ENCODE measurements at places on chromosomes 6 and 20. TPM values are rescaled to one million over a fixed set of nuclear protein-coding genes. Genes with fewer than 3 reads are reported as not detected.

The FAM184A gene
- total RNA-seq = 2.7 TPM

The CCN5 gene
- not detected for total RNA-seq

The OR2B6 gene
- not detected for total RNA-seq

The IGF2R gene
- total RNA-seq = 77.7 TPM

The CRYBG1 gene
- total RNA-seq = 20.3 TPM

The CLPSL2 gene
- total RNA-seq = not detected

The PTP4A1 gene
- total RNA-seq = 79.6 TPM

The SLC22A16 gene
- total RNA-seq = not detected

- H3K27ac ChIP-seq = no peak overlapping the region
- peaks cover 13% of the 10 kb centered on the region for H3K4me1 ChIP-seq
- peak; percentile 48 for DNase-seq
- H3K4me3 ChIP-seq = peak overlapping the region; percentile 80
Measured at GRCh38 chr20:11891077-11891775, 26.5 kb upstream of the BTBD3 start.

DNA sequence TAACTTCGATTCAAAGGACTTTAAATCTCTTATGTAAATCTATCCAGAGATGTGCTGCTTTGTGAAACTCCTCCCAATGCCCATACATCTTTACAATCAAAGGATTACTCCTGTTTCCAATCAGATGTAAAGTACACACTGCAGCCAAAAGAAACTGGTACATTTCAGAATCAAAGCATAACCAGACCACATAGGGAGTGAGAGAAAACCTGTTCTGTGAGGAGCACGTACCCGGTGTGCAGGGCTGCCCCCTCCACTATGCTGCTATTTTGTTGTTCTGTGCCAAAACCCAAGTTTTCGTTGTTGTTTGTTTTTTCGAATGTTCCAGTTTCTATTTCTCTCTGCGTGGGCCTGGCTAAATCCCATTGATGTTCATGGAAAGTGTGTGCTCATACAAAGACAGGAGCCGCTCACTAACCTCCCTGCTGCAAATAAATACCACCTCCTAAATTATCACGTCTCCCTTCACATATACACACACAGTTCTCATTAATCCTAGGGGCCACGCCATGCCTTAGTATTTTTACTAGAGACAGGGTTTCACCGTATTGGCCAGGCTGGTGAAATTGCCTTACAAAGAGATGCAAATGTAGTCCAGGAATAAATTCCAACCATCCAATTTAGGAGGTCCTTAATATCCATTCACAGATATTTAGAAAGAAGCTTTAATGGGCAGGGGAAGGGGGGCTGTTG is 52.9 kb downstream of the ATP9A start:
- no peak overlapping the region for H3K27ac ChIP-seq
- no peak overlapping the region for H3K4me3 ChIP-seq

GRCh38 chr6:113644861-113645575 is 212.1 kb upstream of the MARCKS start:
- H3K36me3 ChIP-seq = no peaks in the 10 kb centered on the region
- H3K4me3 ChIP-seq = no peak overlapping the region
- no peak for DNase-seq
- peaks cover 22% of the 10 kb centered on the region for H3K27me3 ChIP-seq
- no peaks in the 10 kb centered on the region for H3K4me1 ChIP-seq

DNA sequence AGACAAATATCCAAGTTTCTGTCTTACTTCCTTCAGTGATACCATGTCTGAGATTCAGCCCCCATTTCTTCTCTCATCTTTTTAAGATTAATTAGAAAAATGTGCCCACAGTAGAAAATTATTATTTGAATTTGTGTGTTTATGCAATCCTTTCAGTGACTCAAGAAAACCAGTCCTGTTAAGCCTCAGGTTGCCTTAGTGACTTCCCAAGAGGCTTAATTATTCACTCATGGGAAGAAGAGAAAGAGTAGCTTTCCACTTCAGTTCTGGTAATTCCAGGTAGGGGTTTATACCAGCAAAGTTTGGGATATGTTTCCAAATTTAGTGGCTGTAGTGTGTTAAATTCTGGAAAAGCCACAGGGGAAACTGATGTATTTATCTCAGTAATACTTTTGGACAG is 149.1 kb downstream of the RIMS1 start:
- H3K4me1 ChIP-seq = no peaks in the 10 kb centered on the region
- no peak overlapping the region for H3K27ac ChIP-seq
- no peak overlapping the region for H3K4me3 ChIP-seq
- H3K27me3 ChIP-seq = no peaks in the 10 kb centered on the region
- H3K36me3 ChIP-seq = no peaks in the 10 kb centered on the region
- DNase-seq = no peak

DNA sequence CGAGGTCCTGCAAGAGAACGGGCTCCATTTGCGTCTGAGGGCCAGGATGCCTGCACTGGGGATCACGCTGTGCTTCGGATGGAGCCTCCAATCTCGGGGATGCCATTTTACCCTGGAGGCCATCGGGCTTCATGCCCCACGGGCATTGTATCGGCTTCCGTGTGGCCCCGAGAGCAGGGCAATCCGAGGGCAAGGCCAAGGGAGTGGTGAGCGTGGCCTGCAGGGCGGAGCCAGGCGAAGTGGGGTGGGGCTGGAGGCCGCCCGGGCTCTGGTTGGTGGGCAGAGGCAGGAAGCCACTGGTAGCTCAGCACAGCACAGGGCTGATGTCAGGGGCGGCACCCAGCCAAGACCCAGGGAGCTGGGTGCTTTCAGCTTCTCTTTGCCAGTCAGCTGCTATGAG is 57.5 kb upstream of the BHLHE23 start:
- DNase-seq = no peak
- no peaks in the 10 kb centered on the region for H3K4me1 ChIP-seq
- H3K27me3 ChIP-seq = peaks cover 36% of the 10 kb centered on the region
- H3K27ac ChIP-seq = no peak overlapping the region
- H3K4me3 ChIP-seq = no peak overlapping the region

GRCh38 chr6:26251354-26252076 is 113.5 kb upstream of the BTN3A2 start:
- H3K27me3 ChIP-seq = no peaks in the 10 kb centered on the region
- peak overlapping the region; percentile 89 for H3K4me3 ChIP-seq
- H3K4me1 ChIP-seq = peaks cover 32% of the 10 kb centered on the region
- peak overlapping the region; percentile 100 for H3K27ac ChIP-seq
- DNase-seq = peak; percentile 76

DNA sequence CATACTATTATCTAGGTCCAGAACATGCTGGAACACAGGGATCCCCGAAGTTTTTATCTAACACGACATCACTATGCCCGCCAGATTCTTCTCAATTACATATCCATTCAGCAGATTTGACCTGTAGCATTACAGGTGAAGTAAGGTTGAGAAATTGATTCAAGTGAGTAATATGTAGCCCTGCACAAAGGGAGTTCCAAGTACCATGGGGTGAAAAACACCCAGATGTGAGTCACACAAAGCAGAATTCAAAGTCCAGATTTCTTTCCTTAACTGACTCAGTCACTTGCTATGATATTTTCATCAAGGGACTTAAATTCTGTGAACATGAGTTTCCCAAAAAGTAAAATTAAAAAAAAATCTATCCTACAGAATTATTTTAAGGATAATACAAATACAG is 655.4 kb upstream of the PTCHD4 start:
- H3K4me3 ChIP-seq = no peak overlapping the region
- H3K36me3 ChIP-seq = no peaks in the 10 kb centered on the region
- H3K27me3 ChIP-seq = no peaks in the 10 kb centered on the region
- DNase-seq = no peak
- no peak overlapping the region for H3K27ac ChIP-seq

DNA sequence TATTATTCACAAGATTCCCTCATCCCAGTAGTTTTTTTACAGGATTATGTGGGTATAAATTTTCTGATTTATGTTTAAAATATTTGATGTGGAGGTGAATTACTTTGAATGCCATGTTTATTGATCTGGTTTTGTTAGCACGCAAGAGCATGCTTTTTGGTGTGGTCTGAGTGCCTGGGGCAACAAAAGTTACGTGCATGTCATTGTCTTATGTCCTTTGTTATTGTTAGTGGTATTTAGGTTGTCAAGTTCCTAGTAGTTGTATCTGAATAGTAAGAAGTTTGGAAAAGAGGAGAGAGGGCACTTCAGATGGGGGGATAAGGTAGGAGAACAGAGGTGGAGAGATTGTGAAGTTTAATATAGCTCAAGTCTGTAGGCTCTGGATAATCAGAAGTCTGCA is 95.0 kb downstream of the ATRN start:
- DNase-seq = no peak
- peaks cover 2% of the 10 kb centered on the region for H3K36me3 ChIP-seq
- no peaks in the 10 kb centered on the region for H3K4me1 ChIP-seq
- no peaks in the 10 kb centered on the region for H3K27me3 ChIP-seq

GRCh38 chr20:6530254-6530653 is 237.2 kb upstream of the BMP2 start:
- no peak overlapping the region for H3K27ac ChIP-seq
- no peak for DNase-seq
- no peaks in the 10 kb centered on the region for H3K27me3 ChIP-seq
- H3K4me1 ChIP-seq = no peaks in the 10 kb centered on the region

DNA sequence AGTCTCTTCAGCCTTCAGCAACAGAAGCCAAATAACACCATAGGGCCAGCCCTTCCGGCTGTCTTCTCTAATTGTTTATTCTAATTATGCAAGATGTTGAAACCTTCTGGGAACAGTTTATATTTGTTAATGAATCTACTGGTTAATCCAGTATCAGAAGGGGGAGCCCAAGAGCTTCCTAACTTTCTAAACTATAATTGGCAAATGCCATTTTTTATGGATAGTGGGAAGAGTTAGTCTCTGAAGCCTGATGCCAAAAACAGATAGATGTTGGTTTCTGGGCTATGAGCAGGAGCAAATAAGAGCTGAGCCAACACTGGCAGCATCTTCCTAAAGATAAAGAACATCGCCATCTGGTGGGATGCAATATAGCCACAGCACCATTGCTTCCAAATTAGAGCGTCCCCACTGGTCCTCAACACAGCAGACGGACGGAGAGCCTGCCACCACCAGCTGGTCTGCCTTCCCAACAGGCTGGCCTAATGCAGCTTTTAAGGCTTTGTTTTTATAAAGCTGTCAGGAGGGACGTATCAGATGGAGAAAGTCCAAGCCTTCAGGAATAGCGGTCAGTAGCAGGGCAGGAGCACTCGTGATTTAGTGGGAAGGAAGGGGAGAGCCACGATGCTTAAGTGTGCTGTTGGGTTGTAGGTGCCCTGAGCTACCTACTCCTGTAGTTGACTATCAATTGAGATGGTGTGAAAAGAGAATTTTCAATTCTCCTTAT is 118.8 kb downstream of the RALGAPA2 start:
- no peak overlapping the region for H3K27ac ChIP-seq
- peaks cover 9% of the 10 kb centered on the region for H3K36me3 ChIP-seq
- H3K27me3 ChIP-seq = no peaks in the 10 kb centered on the region
- H3K4me1 ChIP-seq = no peaks in the 10 kb centered on the region
- H3K4me3 ChIP-seq = no peak overlapping the region
- no peak for DNase-seq

GRCh38 chr6:161272635-161273273 is 1.1 kb downstream of the AGPAT4 start:
- DNase-seq = no peak
- H3K36me3 ChIP-seq = peaks cover 4% of the 10 kb centered on the region
- H3K27me3 ChIP-seq = peaks cover 6% of the 10 kb centered on the region
- peak overlapping the region; percentile 82 for H3K4me3 ChIP-seq
- peak overlapping the region; percentile 81 for H3K27ac ChIP-seq

DNA sequence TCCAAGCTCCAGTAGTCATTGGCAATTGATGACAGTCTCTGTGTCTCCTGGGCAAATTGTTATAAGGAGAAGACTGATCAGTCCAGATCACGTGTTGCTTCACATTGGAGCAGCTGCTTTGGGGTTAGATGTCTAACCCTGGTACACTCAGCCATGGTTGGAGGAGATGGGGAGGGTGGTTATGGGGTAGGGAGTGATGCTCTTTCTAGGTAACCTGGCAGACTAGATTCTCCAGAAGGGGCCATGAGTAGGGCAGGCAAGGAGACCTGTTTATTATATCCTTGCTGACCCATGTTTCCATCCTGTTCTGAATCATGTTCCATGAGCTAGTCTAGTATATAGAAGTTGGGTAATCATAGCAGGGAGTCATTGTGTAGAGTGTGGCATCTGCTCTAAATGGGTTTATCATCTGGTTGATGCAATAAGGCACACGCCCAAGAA is 50.8 kb upstream of the BACH2 start:
- peak; percentile 19 for DNase-seq
- H3K36me3 ChIP-seq = peaks cover 18% of the 10 kb centered on the region
- H3K27ac ChIP-seq = peak overlapping the region; percentile 69
- H3K4me1 ChIP-seq = peaks cover 40% of the 10 kb centered on the region

GRCh38 chr6:105035299-105035698 is 78.4 kb downstream of the LIN28B start:
- no peaks in the 10 kb centered on the region for H3K36me3 ChIP-seq
- H3K4me1 ChIP-seq = no peaks in the 10 kb centered on the region
- H3K27ac ChIP-seq = no peak overlapping the region
- no peak overlapping the region for H3K4me3 ChIP-seq
- no peak for DNase-seq

GRCh38 chr6:22614547-22614946 is 45.2 kb downstream of the HDGFL1 start:
- no peaks in the 10 kb centered on the region for H3K4me1 ChIP-seq
- H3K36me3 ChIP-seq = no peaks in the 10 kb centered on the region
- H3K27me3 ChIP-seq = no peaks in the 10 kb centered on the region

GRCh38 chr6:149150801-149151398 is 166.6 kb upstream of the TAB2 start:
- H3K4me1 ChIP-seq = peaks cover 69% of the 10 kb centered on the region
- peak overlapping the region; percentile 5 for H3K27ac ChIP-seq
- H3K27me3 ChIP-seq = no peaks in the 10 kb centered on the region

DNA sequence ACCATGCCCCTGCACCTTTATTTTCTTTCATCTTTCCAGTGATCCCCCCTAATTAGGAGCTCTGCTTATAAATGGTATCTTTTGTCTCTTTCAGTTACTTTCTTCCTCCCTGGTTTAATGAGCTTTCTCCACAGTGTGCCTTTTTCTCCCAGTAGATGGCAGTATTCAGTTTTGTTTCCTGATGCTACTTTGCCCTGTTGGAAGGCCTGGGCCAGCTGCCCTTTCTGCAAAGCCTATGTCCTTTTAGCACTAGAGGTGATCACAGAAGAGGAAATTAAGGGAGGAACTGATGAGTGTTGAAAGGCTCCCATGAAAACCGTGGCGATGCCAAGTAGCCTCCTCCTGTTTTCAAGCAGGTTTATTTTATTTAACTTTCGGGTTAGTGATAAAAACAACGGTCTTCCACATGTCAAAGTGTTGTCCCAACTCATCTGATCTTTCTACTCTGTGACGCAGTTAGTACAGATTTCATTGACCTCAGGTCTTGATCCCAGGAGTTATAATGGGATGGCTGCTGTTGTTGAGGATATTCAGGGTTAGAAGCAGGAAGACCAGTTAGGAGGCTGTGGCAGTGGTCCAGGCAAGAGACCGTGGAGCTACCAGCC is 184.2 kb upstream of the BMP2 start:
- H3K4me3 ChIP-seq = no peak overlapping the region
- no peaks in the 10 kb centered on the region for H3K36me3 ChIP-seq
- no peak overlapping the region for H3K27ac ChIP-seq
- no peak for DNase-seq
- no peaks in the 10 kb centered on the region for H3K27me3 ChIP-seq

DNA sequence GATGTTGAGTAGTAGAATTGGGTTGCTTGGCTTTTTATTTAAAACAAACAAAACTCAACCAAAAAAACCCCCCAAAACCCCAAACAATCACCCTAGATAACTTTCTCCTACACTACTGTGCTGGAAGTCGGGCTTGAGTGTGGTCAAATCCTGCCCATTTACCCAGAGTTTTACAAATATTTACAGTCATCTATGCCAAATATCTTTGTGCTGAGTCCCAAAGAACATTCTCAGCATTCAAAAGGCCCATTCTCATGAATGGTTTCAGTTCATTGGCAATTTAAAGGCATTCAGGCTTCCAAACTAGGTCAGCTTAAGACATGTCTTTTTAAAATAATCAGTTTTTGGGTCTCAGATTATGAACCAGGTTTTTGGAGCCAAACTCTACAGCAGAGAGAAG is 1.8 kb downstream of the RNF144B start:
- no peak for DNase-seq
- no peaks in the 10 kb centered on the region for H3K27me3 ChIP-seq
- H3K36me3 ChIP-seq = no peaks in the 10 kb centered on the region
- H3K4me1 ChIP-seq = peaks cover 30% of the 10 kb centered on the region

All from activated naive CD8-positive, alpha-beta T cell treated with anti-CD3 and anti-CD28 coated beads for 36 hours (primary cell).